Keratinocyte (primary cell): ENCODE measurements at places on chromosomes 13 and 19.

- no peak overlapping the region for H3K4me3 ChIP-seq
- H3K4me1 ChIP-seq = peaks cover 4% of the 10 kb centered on the region
These were observed 22.3 kb upstream of the SLC15A1 start for GRCh38 chr13:98774776-98775175.

DNA sequence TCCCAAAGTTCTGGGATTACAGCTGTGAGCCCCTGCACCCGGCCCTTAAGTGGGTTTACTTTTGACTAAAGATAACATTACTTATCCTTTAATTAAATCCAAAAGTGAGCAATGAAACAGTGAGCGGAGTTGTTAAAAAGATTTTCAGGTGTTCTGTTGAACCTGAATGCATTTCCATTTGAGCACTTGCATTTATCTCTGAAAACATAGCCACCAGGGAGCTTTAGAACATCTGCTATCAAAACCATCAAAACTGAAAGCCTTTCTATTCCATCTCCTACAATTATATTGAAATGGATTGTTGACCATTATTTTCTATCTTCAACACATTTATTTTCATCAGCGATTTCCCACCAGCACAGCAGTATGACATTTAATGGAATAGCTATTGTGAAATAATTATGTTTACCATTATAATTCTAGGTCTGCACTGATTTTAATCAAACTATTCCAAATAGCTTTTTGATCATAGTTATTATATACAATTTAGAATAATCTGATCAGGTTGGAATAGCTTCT is 269.0 kb downstream of the FGF14 start:
- peaks cover 5% of the 10 kb centered on the region for H3K4me1 ChIP-seq
- no peak overlapping the region for H3K4me3 ChIP-seq
- no peak overlapping the region for H3K27ac ChIP-seq
- no peaks in the 10 kb centered on the region for H3K27me3 ChIP-seq
- no peaks in the 10 kb centered on the region for H3K36me3 ChIP-seq

DNA sequence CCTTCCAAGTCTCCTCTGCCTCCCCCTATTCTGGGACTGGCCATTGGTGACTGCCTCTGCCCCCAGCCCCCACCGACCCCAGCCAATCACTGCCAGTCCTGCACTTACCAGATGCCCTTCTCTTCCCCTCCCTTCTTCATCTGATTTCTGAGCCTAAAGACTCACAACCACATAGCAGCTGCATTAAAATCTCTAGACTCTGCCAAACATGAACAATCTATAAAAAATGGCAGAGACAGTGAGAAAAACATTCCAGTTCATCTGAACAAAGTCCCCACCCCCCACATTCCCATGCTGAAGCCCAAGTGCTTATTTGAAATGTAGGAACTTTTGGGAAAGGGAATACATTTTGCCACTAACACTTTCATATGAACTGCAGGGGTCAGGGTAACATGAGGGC is 60.8 kb downstream of the KCTD12 start:
- DNase-seq = no peak
- H3K27ac ChIP-seq = no peak overlapping the region
- no peaks in the 10 kb centered on the region for H3K36me3 ChIP-seq
- H3K4me3 ChIP-seq = no peak overlapping the region
- peaks cover 8% of the 10 kb centered on the region for H3K4me1 ChIP-seq

- peak overlapping the region; percentile 34 for H3K27ac ChIP-seq
- peaks cover 42% of the 10 kb centered on the region for H3K4me1 ChIP-seq
- DNase-seq = no peak
These were observed 19.0 kb downstream of the TSHZ3 start for GRCh38 chr19:31330237-31330636.

DNA sequence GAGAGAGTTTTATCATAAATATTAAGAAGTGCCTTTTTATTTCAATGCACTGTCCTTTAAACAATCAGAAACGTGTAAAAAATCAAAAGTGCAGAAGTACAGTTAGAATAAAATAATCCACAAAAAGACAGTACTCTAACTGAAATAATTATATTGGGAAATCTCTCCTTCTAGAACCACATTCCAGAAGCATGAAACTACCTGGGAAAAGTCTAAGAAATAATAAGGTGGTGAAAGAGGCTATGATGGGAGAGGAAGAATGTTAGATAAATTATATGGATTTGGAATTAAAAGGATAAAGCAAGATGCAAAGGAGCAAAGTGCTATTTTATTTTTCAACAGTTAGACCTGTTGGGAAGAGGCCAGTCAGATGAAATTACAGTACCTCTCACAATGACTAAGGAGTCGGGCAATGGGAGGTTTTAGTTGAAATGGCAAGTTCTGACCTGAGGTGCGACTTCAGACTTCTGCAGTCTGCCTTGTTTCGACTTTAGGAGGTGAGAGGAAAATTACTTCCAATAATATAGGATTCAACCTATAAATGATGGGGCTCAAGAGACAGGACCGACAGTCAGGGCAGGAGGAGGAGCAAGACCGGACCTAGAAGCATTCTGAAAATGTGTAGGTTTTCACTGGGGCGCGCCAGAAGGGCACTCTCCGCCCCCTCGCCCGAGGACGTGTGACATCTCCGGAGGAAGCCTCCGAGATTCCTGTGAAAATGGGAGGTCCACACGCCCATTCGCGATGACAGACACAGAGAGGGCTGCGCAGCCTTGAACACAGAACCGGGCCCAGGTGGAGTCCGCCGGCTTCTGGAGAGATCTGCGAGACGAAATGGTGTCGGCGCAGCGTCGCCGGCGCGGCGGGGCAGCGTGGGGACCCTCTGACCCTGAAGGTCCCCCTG is 717 bp downstream of the SPRYD7 start:
- no peaks in the 10 kb centered on the region for H3K36me3 ChIP-seq
- peak overlapping the region; percentile 81 for H3K4me3 ChIP-seq
- H3K27ac ChIP-seq = peak overlapping the region; percentile 70
- no peaks in the 10 kb centered on the region for H3K27me3 ChIP-seq
- DNase-seq = peak; percentile 21
- H3K4me1 ChIP-seq = peaks cover 8% of the 10 kb centered on the region
